ENCODE measurements at places on chromosomes 4 and X.

DNA sequence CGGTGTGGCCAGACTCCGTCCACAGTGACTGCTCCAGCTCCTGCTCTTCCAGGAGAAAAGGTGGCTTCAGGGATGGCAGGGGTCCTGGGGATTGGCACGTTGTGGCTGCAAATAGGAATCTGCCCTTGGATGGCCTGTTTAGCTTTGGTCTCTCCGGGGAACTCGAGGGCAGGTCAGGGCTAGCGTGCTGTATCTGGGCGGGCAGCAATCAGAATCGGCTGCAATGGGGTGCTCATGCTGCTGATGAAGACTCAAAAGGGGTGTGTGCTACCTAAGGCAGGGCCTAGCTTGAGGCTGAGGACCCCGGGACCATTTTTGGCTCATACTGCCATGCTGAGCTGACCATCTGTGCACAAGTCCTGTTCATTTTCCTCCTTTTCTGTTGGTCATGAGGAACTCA, 51.3 kb downstream of the RGS12 start:
- DNase-seq, result no peak

GRCh38 chr4:129239088-129239487, 143.1 kb downstream of the C4orf33 start:
- no peak for DNase-seq

GRCh38 chr4:72945719-72946336, 123.7 kb downstream of the COX18 start:
- DNase-seq, result no peak

GRCh38 chr4:183722731-183723560, 63.9 kb downstream of the TRAPPC11 start:
- DNase-seq, result no peak

DNA sequence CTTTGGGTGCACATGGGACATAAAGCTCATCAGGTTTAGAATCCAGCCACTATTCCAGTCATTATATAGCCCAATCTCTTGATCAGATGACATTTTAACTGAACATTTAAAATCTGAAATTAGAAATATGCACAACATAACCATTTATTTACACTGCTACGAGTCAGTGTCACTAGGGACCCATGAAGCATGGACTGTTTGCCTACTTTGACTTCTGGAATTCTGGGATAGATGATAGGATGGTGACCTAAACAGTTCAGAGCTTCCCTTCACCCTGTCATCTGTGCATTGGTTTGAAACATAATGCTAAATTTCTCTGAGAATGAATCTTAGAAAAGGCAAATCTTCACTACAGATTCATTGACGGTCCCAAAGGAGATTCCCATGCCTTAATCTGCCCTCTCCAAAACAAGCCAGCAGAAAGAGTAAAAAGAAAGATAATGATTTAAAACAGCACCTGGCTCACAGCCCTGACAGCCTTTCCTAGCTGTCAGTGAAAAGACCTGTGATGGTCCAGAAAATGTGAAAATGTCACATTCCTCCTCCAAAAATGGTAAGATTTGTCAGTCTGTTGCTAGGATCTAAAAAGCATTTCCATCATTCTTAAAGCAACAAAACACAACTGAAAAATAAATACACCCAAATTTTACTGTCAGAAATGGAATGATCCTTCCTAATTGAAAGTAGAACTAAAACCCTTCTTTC, 18.9 kb upstream of the HERC3 start:
- no peak for DNase-seq

GRCh38 chr4:183563874-183564273, 59.0 kb downstream of the ING2 start:
- no peak for DNase-seq

GRCh38 chrX:9907645-9908387, 59.3 kb upstream of the CLDN34 start:
- no peak for DNase-seq

GRCh38 chr4:76703123-76703490, 194.8 kb downstream of the SOWAHB start:
- DNase-seq, result no peak

DNA sequence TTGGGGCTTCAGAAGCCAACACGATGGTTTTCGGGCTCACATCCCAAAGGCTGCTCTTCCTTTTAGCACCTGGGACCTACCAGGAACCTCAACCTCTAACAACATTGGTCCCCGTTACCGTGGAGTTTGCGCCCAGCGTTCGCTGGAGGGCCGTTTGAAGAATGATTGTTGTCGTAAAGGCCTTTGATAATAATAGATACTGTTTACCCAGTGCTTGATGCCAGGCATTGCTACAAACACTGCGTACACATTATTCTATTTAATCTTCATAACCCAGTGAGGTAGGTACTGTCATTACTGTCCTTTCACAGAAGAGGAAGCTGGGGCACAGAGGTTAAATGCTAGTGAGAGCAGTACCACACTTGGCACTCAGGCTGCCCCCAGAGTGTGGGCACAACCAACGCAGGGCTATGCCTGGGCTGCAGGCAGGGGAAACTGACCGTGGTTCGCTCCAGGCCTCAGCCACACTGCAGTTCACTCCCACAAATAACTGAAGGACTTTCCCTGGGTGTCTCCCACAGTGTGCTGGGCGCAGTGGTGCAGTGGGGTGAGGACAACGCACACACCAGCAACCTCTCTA, 1.0 kb upstream of the ACSL1 start:
- DNase-seq, result no peak

- DNase-seq, result no peak
Measured at GRCh38 chr4:145829629-145830395, 108.8 kb downstream of the ZNF827 start.

GRCh38 chr4:117889978-117890377, 144.3 kb upstream of the NDST3 start:
- no peak for DNase-seq
